ENCODE measurements at places on chromosomes 16 and 17.
A peak's percentile ranks its signal among the peaks of the same experiment; 100 is the strongest.

DNA sequence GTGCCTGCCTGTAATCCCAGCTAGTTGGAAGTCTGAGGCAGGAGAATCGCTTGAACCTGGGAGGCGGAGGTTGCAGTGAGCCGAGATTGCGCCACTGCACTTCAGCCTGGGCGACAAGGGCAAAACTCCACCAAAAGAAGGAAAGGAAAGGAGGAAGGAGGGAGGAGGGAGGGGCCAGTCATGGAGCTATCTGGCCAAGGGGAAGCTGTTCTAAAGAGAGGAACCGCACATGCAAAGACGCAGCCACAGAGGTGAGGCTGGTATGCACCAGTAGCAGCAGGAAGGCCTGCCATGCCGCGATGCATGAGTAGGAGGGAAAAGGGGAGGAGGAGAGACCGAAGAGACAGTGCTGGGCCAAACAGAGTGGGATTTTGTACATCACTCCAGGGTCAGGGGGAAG, 35.9 kb downstream of the HSBP1 start:
- no peak for DNase-seq

DNA sequence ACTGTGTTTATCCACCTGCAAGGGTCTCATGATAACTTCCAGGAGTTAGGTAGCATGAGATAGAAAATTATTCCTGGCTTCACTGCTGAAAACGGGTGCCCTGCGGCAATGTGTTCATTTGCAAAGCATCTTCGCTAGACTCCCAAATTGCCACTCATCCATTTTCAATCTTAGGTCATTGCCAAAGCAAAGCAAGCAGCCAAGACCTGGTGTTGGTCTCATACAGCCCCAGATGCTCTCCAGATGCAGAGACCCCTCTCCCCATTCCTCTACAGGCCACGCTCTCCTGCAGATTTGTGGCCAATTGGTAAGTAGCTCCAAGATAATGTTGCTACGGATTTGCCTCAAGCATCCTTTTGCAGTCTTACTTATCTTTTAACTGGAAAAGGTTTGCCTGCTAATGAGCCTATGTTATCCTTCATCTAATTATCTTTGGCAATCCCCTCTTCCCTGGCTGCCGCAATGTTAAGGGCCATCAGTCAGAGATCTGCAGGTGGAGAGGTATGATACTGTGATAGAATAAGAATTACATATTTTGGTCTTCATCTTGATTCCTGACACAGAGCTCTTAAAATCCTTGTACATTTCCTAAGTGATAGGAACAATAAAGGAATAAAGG, 222.0 kb downstream of the SLC39A11 start:
- DNase-seq: no peak

DNA sequence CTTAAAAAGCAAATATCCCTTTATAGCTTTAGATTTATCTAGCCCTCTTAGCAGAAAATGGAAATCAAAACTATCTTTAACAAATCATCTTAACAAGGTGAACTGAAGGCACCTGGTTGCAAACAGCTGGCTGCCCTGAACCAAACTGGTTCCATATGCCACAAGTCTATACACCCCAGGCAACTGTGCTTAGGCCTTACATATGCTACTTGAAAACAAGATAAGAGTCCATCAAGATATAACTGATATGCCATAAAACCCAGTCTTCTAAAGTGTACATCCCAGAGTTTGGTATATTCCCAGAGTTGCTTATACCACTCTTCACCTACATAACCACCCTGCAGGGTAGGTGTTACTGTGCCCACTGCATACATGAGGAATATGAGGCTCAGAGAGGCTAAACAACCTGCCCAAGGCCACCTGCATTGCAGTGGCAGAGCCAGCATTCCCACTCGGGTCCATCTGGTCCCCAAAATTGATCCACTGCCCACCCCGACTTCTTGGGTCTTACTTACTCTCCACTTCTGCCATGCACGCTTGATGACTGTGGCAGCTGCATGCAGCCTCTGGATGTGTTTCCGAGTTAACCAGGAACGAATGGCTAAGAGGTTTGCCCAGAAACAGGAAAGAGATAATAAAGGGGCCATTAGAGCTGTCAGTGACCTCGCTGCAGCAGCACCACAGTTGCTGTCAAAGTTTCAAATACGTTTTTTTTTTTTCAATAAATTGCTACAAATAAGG, 12.2 kb downstream of the ZNHIT3 start:
- DNase-seq: no peak

GRCh38 chr16:965487-965886, 5.3 kb downstream of the LMF1 start:
- no peak for DNase-seq

- DNase-seq: peak; percentile 14
Observed at GRCh38 chr17:42623732-42624596, 14.5 kb downstream of the TUBG1 start.

DNA sequence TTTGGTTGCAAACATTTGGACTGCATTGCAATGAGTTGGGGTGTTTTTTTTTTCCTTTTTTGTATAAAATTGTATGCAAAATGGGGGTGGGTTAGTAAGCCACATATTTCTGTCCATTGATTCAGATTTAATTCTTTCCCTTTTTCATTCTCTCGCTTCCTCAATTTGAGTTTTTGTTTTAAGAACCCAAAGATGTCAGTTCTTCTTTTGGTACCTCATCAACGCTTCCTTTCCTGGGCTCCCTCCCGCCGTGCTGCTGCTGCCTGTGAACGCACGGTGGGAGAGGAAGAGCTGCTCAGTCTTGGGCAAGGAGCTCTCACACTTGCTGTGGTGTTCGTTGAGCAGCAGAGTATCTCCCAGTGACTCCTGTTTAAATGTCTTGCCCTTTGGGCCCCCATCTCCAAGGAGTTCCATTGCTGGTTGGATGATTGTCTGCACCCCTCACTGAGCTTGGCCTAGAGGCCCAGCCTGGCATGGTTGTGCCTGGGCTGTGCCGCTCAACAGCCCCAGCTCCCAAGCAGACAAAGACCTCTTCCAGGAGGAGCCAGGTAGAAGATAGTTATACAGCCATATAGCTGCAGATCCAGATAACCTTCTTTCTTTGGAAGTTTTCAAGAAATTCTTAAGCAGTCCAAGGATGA, 13.6 kb downstream of the UBFD1 start:
- no peak for DNase-seq

GRCh38 chr17:83133302-83134121, 54.1 kb downstream of the METRNL start:
- DNase-seq: no peak

DNA sequence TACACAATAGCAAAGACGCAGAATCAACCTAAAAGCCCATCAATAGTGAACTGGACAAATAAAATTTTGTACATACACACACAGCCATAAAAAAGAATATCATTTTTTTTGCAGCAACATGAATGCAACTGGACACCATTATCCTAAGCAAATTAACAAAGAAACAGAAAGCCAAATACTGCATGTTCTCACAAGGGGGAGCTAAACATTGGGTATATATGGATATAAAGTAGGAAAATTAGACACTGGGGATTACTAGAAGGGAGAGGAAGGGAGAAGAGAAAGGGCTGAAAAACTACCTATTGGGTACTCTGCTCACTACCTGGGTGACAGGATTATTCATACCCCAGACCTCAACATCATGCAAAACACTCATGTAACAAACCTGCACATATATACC, 28.2 kb downstream of the ADAMTS18 start:
- no peak for DNase-seq

- no peak for DNase-seq
Observed at GRCh38 chr17:37111329-37111728, 162.6 kb downstream of the AATF start.

- DNase-seq: no peak
Observed at GRCh38 chr16:86665319-86665675, 86.9 kb downstream of the FOXL1 start.

DNA sequence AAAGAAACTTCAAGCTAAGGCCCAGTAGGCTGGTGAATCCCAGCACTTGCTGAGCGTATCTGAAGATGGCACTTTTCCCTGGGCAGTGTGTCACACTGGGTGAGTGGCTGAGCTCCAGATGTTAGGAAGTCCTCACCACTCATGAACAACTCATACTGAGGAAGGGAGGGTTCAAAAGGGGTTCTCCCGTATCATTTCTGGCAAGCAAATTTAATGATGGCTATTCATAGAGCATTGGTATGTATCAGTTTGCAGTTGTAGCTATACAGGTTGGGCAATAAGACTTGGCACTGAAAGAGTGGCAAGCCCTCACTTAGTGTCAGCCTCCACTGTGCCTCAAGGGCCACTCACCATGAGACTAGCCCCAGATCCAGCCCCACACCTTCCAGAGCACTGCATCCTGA, 10.7 kb downstream of the GFOD2 start:
- DNase-seq: no peak

- no peak for DNase-seq
Observed at GRCh38 chr17:26774291-26775218, 519.4 kb upstream of the WSB1 start.

DNA sequence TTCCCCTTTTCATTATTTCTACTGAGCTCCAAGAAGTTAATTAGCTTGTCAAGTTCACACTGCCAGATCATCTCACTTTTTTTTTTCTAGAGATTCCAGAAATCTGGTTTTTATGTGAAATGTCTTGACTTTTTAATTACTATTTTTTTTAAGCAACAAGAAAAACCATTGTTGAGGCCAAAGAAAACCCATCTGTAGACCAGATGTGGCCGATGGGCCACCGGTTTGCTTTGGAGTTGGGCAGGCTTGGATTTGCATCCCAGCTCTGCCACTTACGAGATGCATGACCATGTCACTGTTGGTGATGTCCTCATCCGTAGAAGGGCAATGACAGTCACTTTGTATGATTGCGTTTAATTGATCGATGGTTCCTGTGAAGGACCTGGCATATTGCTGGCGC, 34.2 kb upstream of the MRTFB start:
- DNase-seq: no peak

DNA sequence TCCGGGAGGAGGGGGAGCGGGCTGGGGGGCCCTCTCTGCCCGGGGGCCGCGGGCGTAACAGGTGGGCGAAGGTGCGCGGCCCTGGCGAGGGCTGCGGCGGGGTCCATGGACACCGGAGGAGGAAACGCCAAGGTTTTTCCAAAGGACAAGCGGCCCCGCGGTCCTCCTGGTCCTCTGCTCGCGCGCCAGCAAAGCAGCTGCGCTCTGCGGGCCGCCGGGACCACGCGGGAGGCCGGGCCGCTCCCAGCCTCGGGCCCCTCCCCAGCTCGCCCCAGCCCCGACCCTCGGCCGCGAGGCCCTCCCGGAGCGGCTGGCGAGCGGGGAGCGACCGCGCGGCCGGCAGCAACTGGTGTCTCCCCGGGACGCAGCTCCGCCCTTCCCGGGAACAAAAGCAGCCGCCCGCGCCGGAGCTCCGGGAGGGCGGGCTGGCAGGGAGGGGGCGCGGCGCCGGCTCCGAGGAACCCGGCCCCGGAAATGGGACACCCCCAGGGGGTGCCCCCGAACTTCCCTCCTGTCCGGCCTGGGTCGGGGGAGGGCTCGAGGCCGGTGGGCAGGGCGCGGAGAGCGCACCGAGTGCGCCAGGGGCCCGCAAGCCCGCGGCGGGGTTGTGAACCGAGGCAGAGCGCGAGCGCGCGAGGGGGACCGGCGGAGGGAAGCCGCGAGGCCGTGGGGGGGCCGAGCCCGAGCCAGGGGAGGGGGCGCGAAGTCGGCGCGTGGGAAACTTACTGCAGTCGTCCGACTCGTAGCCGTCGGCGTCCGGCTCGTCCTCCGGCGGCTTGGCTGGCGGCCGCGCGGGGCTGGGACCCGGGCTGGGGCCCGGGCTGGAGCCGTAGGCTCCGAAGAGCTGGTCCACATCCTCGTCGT, 837 bp downstream of the DOC2B start:
- no peak for DNase-seq

DNA sequence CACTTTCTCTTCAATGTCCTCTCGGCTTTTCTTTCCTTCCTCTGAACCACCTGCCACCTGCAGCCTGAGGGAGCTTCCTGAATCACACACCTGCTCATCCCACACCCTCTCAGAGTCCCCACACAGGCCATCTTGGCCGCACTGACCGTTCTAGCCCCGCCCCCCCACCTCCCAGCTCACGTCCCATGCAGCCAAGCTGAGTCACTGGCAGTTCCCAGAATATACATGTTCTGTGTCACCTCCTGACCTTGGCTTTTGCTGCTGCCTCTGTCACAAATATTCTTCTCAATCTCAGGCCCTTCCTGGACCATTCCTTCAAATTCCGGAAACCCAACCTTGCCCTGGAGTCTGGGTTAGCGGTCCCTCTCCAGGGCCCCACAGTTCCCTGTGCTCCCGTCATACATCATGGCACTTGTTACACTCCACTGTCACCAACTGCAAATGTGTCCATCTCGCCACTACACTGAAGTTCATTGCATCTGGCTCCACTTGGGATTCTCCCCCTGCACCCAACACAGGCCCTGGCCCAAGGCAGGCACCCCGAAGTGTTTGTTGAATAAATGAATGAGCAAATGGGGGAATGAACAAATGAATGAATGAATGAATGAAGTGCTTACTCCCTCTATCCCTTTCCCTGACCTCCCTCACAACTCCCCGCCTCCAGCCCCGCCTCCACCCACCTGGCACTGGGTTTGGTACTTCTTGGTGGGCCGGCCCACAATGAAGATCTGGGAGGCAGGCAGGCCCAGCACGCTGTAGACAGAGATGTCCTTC, 12.8 kb downstream of the PIMREG start:
- DNase-seq: no peak

GRCh38 chr16:69798466-69798865, 36.3 kb downstream of the WWP2 start:
- no peak for DNase-seq

DNA sequence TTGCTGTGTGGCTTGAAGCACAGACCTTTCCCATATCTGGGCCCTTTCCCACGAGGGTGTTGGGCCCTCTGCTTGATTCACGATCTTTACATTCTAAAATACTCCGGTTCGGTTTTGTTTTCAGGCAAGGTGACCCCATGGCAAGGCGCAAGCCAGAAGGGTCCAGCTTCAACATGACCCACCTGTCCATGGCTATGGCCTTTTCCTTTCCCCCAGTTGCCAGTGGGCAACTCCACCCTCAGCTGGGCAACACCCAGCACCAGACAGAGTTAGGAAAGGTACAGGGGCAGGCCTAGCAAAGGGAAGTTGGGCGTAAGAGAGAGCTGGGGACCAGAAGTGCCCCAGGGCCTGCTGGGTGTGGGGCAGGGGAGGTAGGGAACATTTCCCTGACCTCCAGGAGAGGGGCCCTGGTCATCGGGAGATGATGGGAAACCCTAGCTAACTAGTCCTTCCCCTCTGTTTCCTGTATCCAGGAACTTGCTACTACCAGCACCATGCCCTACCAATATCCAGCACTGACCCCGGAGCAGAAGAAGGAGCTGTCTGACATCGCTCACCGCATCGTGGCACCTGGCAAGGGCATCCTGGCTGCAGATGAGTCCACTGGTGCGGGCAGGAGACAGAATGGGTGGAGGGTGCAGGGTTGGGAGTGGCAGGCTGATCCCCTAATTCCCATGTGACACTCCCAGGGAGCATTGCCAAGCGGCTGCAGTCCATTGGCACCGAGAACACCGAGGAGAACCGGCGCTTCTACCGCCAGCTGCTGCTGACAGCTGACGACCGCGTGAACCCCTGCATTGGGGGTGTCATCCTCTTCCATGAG, 1.4 kb downstream of the ALDOA start:
- no peak for DNase-seq

GRCh38 chr16:31002250-31002700, 8.2 kb downstream of the STX1B start:
- no peak for DNase-seq

Measured in DMS 273 treated with DMSO at 0.1 percent for 48 hours (cell line).